AG09309 (cell line): ENCODE measurements at places on chromosomes 5 and 9.

GRCh38 chr5:142920849-142921612 lies 150.9 kb downstream of the ARHGAP26 start:
- no peak for DNase-seq

DNA sequence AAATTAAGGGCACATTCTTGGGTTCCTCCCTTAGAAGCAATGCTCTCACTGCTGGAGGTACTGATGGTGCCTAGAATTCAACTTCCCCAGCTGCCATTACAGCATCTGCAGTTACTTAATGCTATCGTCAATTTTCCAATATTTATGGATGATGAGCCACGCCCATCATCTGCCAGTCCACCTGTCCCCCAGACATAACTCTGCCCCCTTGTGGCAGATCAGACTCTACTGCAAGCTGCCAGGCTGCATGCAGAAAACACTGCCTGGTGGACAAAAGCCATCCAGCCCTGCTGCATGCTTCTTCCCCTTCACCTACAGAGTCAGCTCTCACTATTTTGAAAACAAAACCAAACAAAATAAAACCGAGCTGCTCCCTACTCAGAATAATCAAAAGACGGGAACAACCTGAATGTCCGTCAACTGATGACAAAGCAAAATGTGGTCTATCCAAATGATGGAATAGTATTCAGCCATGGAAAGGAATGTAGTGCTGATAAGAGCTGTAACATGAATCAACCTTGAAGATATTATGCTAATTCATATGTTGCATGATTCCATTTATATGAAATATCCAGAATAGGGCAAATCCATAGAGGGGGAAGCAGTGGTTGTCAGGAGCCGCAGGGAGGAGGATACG lies 66.4 kb downstream of the RETREG1 start:
- DNase-seq, result no peak

DNA sequence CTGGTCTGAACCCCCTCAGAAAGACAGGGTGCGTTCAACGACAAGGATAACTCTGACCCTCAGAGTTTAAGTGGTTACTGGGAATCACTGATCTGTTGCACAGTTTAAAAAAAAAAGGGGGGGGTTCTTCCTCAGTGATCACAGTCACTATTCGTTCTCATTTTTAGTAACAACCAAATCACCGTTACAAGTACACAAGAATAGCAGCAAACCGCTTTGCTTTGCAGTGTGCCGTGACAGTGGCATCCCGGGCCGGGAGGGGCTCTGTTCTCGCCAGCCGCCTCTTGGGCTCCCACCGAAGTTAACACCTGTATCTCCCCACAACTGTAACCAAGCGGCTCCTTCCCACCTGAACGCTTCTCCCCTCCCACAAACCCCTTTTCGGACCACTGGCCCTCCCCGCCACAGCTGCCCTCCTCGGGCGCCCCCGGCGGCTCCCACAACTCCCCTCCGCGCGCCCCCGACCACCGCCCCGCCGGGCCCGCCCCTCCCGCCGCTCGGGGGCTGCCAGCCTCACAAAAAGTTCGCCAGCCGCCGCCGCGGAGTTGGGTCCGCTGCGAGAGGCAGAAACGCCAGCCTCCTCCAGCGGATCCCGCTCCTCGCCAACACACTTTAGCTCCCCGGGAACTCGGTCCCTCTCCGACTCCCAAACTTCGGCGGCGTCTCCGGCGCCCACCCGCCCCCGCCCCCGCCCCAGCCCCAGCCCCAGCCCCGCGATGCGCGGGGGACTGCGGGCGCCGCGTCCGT lies 1.2 kb downstream of the SSBP2 start:
- no peak for DNase-seq

DNA sequence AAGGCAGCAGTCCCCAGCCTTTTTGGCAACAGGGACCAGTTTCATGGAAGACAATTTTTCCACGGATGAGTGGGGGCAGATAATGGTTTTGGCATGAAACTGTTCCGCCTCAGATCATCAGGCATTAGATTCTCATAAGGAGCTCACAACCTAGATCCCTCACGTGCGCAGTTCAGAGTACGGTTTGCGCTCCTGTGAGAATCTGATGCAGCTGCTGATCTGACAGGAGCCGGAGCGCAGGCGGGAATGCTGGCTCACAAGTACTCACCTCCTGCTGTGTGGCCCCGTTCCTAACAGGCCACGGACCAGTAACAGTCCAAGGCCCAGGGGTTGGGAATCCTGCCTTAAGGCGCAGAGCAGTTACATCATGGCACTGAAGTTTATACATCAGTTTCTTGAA lies 3.3 kb upstream of the BRD3 start:
- DNase-seq, result no peak

GRCh38 chr9:135990468-135991429 lies 29.6 kb upstream of the UBAC1 start:
- DNase-seq, result no peak

GRCh38 chr9:28234894-28235277 lies 661.6 kb upstream of the C9orf72 start:
- DNase-seq, result peak; percentile 4

- DNase-seq, result no peak
Measured at GRCh38 chr5:98656125-98656795, 117.2 kb upstream of the RGMB start.

DNA sequence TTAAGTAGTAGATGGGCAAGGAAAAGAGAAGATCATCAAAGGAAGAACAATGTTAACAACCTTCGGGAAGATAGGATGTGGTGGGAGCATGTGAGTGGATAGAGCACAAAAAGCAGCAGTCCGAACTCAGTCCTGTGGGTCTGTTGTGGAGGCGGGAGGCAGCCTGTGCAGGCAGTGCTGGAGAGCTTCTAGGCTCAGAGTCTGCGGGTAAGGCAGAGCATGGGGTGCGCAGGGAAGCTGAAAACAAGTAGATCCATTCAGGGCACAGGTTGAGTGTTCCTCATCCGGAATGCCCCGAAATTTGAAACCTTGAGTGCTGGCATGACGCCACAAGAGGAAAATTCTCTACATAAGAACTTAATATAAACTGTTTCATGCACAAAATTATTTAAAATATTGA lies 84.9 kb downstream of the PPIC start:
- no peak for DNase-seq

DNA sequence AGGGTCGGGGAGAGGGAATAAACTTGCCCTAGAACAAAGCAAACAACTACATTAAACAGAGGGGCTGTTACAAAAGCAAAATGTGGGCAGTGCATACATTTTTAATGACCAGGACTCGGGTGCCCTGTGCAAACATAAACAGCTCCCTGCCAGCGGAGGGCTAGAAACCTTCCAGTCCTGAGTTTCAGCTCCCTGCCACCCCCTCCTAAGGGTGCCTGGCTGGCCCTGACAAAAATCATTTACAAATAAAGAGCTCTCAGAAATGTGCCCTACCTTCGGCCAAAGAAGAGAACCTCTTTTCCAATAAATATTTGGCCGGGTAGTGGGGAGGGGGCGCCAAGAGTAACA lies 29.5 kb downstream of the FOXD1 start:
- no peak for DNase-seq

DNA sequence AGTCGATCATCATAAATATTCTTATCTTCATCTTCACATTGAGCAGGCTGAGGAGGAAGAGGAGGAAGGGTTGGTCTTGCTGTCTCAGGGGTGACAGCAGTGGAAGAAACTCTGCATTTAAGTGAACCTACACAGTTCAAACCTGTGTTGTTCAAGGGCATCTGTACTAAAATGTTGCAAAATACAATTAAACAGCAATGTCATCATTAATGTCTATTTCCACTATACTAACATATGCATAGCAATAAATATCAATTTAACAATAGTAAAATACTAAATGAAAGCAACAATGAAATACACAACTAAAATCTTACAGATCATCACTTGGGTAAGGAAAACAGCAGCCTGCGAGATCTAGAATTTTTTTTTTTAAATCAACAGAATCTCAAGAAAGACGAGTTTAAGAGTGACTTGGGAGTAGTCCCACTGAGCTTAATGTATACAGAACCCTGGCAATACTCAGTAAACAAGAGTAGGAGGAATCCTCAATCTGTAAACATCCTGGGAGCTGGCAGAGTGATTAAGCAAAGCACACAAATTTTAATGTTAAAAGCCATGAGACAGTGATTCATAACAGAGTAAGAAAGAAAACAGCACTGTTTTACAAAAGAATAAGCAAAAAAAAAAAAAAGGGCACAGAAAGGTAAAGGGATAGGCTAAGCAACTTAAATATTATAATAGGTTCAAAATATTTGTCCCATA lies 10.0 kb downstream of the HOMER1 start:
- DNase-seq, result no peak

GRCh38 chr9:121851641-121852091 lies 200.2 kb downstream of the DAB2IP start:
- no peak for DNase-seq

DNA sequence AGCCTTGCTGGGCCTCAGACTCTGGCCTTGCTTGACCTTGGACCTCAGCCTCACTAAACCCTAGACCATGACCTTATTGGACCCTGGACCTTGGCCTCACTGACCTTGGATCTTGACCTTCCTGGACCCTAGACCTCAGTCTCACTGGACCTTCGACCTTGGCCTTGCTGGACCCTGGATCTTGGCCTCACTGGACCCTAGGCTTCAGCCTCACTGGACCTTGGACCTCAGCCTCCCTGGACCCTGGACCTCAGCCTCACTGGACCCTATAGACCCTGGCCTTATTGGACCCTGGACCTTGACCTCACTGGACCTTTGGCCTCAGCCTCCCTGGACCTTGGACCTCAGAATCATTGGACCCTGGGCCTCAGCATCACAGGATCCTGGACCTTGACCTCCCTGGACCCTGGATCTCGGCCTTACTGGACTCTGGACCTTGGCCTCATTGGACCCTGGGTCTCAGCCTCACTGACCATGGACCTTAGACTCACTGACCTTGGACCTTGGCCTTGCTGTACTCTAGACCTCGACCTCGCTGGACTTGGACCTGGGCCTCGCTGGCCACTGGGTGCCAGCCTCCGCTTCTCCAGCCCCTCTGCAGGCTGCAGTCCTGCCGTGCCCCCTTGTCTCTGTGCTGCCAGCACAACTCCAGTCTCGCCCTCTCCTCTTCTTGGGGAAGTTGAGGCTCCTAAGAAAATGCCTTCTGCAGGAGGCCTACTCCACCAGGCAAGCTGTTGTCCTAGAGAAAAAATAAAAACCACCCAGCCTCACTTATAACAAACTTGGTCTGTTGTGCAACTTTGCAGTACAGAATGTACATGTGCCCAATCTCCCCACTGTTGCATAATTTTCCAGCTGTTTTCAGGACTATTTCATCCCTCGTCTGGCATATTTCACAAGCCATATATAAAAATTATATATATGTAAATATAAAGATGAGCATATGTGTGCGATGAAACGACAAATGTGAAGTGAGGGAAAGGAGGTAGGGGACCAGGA lies 11.0 kb upstream of the ADAMTS2 start:
- peak; percentile 42 for DNase-seq

- no peak for DNase-seq
Measured at GRCh38 chr9:114902786-114903524, 27.4 kb downstream of the TNFSF8 start.

DNA sequence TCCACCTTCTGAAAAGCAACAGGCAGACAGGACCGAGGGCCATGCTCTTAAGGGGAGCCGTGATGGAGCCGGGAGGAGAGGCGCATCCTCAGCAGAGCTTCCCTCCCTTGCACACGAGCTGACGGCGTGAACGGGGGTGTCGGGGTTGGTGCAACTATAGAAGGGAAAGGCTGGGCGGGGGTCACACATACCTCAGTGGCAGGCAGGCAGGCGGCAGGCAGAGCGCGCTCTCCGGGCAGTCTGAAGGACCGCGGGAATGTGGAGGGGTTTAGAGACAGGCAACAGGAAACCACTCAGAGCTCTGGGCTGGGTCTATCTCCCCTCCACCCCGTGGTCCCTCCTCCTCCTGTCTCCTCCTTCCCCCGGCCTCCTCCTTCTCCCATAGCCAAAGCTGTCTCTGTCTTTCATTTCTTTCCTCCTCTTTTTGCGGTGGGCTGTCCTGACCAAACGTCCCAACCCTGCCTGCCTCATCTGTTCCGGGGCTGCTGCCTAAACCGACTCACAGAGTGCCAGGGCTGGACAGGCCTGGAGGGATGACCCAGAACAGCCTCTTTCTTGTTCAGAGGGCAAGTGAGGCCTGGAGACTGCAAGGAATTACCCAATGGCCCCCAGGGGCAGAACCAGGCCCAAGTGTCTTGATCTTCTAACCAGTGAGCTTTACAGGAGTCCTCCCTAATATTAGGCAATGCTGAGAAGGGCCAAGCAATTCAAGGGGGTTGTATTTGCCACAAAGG lies at the start of gene SPARC:
SPARC (minus strand) TSS at position 242 of the 734 bp plus-strand sequence. CDS start 10,727 bp downstream, outside the sequence.
- DNase-seq, result peak; percentile 92

GRCh38 chr9:76027416-76027815 lies 136.9 kb downstream of the PCSK5 start:
- no peak for DNase-seq

DNA sequence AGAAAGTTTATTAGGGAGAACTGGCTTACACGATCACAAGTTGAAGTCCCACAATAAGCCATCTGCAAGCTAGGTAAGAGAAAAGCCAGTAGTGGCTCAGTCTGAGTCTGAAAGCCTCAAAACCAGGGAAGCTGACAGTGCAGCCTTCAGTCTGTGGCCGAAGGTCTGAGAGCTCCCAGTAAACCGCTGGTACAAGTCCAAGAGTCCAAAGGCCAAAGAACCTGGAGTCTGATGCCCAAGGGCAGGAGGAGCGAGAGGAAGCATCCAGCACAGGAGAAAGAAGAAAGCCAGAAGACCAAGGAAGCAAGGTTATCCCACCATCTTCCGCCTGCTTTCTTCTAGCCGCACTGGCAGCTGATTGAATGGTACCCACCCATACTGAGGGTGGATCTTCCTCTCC lies 97.3 kb upstream of the FBN2 start:
- no peak for DNase-seq

- no peak for DNase-seq
Measured at GRCh38 chr9:34475097-34475496, 16.5 kb downstream of the DNAI1 start.

- DNase-seq, result no peak
Measured at GRCh38 chr5:74079971-74080556, 454.1 kb downstream of the ARHGEF28 start.

DNA sequence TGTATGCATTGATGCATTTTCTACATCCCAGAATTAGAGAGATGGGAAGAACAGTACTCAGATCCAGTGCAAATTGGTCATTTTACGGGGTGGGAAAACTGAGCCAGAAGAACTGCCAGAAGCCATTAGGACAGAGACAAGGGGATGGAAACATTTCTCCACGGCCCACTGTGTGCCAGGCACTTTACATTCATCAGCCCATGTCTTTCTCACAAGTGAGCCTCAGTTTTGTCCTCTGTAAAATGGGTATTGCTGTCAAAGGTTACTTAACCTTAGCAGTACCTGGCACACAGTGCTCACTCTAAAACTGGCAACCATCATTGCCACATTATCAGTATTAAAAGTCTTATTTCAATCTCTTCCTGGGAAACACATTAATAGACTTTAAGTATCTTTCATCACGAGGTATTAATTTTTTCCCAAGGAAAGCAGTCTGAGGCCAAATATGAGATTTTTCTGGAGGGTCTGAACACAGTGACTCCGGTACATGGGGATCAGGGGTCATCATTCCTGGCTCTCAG lies 5.2 kb downstream of the DUSP1 start:
- DNase-seq, result no peak

DNA sequence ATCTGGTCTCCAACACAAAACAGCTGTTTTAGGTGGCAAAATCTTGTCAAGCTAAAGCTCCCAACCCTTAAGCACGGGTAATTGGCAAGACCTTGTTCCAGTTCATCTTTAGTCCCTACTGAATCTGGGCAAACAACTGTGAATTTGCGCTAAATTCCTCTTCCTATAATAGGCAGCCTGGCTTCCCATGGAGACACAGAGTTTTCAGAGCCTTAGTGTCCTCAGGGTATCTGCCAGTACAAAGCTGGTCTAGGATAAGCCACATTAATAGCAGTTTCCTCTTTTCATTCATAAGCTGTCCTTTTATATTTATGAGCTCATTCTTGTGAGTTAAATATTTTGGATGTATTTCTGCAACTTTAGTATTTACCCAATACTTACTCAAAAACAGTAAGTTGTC lies 59.5 kb downstream of the FGF10 start:
- no peak for DNase-seq
